ENCODE measurements at places on chromosomes 12 and 14. TPM values are rescaled to one million over a fixed set of nuclear protein-coding genes. Genes with fewer than 3 reads are reported as not detected.

DNA sequence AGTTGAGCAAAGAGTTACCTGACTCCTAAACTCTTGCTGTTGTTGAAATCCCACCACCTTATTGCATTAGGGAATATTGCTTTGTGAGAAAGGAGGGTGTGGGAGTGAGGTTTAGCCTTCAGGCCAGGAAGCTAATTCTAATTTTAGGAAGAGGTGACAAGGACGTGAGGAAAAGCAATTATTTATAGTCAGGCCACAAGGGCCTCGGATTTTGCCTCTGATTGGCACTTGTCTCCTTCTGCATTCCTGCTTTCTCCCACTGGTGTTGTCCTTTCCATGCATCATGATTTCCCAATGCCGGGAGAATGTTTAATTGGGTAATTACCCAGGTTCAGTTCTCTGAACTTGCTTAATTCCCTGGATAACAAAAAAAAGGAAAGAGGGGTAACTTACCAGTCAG lies 37.9 kb upstream of the SLC38A2 start:
- peak; percentile 23 for DNase-seq

DNA sequence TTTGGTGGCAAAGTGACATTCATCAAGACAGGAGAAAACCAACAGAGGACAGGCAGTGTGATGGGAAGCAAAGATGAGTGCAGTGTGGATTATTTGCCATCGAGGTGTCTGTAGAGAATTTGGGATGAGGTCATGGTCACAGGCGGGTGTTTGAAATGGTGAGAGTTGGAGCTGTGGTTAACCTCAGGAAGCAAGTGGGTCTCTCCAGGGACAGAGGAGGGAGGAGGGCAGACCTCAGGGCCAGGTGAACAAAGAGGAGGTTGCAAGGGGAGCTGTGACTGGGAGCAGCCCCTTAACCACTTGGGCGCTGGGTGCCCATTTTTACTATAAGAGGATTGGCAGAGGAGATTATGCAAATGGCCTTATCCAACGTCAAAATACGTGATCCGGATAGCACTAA lies 7.0 kb downstream of the FZD10 start:
- DNase-seq: no peak

DNA sequence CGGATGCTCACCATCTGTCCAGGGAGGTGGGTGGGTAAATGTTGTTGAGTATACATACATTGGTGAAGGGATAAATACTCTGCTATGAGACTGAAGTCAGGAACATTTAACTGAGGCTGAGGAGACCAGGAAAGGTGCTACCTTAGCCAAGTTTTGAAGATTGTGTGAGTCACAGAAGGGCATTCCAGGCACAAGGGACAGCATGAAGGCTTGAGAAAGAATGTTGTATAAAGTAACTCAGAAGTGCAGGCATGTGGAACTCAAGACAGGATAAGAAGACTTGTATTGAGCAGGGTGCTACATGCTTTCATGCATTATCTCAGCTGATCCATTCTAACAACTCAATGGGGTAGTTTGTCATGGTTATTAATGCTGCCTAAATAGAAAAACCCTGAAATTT lies 112.7 kb downstream of the IPO8 start:
- DNase-seq: peak; percentile 11

DNA sequence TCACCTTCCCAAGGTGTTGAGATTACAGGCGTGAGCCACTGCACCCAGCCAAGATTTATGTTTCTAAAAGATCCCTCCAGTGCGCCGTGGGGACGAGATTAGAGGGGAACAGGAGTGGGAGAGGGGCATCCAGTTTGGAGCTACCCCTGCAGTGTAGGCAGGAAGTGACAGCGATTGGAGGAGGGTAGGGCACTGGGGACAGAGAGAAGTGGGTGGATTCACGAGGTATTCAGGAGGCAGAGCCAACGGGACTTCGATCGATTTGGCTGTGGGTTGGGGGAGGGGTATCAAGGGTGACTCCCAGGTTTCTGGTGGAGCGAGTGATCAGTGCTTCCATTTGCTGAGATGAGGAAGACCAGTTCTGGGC lies 82.1 kb downstream of the CCDC92 start:
- DNase-seq: no peak

DNA sequence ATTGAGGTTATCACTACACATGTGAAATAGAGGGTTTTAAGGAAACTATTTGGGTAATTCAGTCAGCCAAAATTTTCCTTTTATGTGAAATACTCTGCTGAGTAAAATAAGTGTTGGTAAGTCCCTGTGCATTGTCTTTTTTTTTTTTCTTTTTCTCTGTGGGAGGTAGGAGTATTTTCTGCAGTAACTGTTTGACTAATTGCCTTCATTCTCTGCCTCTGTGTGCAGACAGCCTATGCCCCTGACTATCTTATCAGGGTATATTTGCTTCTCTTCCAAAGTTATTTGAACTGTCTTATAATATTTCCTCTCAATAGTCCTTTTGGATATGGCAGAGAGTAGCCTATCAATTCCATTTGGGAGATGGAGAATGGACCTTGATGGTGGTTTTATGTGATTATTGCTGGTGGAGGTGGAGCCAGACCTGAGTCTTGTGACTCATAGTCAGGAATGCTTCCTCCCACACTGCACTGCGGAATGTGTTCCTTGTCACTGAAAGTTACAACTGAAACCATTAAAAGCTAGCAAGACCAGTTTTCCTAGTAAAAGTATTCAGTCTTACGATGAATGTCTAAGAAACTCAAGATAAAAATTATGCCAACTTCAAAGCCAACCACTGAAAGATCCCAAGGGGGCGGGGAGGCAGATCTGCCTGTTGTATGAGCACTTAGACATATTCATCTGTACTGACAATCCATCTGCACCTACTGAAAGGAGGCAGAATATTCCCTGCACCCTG lies 40.9 kb upstream of the STXBP6 start:
- DNase-seq: peak; percentile 81

- peak; percentile 95 for DNase-seq
Observed at GRCh38 chr12:103929046-103929783, 995 bp upstream of the HSP90B1 start.

KLHDC2 gene
- total RNA-seq: 73.9 TPM
